Left colon (tissue), 2 donors: ENCODE measurements at places on chromosomes 2 and 18. TPM values are rescaled to one million over a fixed set of nuclear protein-coding genes. Genes with fewer than 3 reads are reported as not detected.

DNA sequence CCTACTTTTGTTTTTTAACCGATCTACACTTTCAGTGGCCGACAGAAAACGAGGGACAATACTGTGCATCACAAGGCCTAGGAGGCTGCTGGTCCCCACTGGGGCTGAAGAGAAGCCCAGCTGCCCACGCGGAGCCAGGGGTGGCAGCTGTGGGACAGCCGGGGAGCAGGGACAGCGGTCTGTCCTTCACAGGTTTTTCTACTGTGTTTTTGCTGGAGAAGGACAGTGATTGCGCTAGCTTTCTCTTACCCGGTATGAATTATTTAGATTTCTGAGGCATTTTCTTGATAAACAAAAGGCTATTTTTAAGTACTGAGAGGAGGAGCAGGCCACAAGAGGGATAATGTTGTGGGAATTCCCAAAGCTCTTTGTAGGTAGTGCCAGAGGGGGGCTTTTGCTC, 219.8 kb downstream of the ATAD2B start:
- DNase-seq = no peak

GRCh38 chr18:63096327-63096874, 223.2 kb downstream of the BCL2 start:
- no peak for DNase-seq

- no peak for DNase-seq
Observed at GRCh38 chr2:114218383-114218782, 224.1 kb upstream of the DPP10 start.

Gene EML6
- 6.8 TPM for total RNA-seq

- no peak for DNase-seq
Observed at GRCh38 chr2:101881131-101881530, 110.6 kb upstream of the IL1R2 start.

GRCh38 chr2:231364061-231364460, 31.4 kb upstream of the B3GNT7 start:
- DNase-seq = no peak
